ENCODE measurements at places on chromosomes 4 and X. TPM values are rescaled to one million over a fixed set of nuclear protein-coding genes. Genes with fewer than 3 reads are reported as not detected.

CLTRN gene
- 0.80 TPM for total RNA-seq

IL1RAPL1 gene
- not detected for total RNA-seq

DNA sequence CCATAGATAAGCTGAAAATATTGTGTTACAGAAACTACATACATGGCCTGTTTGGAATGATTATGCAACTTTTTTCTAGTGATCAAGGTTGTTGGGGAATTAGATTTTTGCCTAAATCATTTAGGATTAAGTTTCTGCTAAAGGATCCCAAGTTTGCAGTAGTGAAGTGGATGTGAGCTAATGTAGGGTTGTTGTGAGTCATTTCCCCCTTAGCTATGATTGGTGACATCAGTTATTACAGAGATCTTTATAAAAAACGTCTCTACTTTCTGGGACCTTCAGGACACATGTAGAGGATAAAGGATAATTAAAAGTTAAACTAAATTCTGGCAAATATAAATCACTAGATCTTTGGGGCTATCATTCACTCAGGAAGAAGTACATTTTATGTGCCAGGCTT, 133.3 kb downstream of the GATB start:
- H3K27me3 ChIP-seq, result peaks cover 11% of the 10 kb centered on the region
- DNase-seq, result no peak
- no peaks in the 10 kb centered on the region for H3K36me3 ChIP-seq
- peaks cover under 1% of the 10 kb centered on the region for H3K4me1 ChIP-seq

GRCh38 chr4:144967161-144967560, 130.8 kb downstream of the ANAPC10 start:
- no peak overlapping the region for H3K4me3 ChIP-seq
- H3K27ac ChIP-seq, result no peak overlapping the region
- H3K27me3 ChIP-seq, result peaks cover 1% of the 10 kb centered on the region
- no peaks in the 10 kb centered on the region for H3K36me3 ChIP-seq

- H3K4me1 ChIP-seq, result peaks cover 20% of the 10 kb centered on the region
- no peaks in the 10 kb centered on the region for H3K36me3 ChIP-seq
These were observed 2.8 kb downstream of the SFRP2 start for GRCh38 chr4:153785910-153786721.

DNA sequence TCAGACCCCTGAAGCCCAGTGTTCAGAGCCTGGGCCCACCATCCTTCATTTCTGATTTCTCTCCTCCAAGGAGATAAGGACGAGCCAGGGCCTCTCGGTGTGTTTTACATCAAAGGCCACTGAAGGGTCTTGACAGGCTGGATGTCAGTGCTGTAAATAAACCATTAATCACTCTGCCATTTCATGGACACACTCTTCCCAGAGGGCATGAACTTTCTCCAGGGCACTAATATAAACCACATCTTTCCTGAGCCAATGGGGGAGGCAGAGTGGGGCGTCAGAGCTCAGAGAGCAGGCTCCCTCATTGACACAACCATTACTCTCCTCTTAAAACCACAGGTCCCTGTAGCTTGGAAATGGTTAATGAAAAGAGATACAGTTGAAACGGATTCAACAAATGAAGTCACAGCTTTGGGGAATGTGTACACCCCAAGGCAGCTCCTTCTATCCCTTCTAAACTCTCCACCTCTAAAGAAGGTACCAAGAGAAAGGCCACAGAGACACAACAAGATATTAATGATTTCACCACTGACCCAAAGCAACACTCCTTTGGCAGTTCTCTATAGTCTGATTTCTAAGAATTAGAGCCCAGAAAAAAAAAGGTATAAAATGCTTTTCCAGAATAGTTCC, 200.6 kb downstream of the CHIC2 start:
- H3K4me1 ChIP-seq, result no peaks in the 10 kb centered on the region
- H3K27ac ChIP-seq, result no peak overlapping the region
- H3K4me3 ChIP-seq, result no peak overlapping the region

DNA sequence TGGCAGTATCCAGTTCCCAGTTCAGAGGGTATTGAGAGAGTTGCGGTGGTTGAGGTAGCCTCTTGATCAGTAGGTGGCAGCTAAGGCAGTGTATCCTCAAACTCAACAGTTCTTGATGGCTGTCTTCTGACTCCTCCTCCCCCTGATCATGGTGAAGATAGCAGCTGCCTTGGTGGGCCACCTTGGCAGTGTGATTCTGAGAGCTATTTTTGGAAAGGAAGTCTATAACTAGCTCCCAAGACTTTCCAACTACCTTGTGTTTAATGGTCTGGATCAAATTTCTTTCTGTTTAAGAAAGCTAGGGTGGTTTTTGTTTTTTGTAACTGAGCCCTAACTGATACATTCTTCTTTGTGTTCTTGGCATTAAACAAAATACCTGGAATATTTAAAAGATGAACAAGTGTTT, 10.5 kb upstream of the TBC1D19 start:
- no peak overlapping the region for H3K4me3 ChIP-seq
- no peak overlapping the region for H3K27ac ChIP-seq
- no peak for DNase-seq

DNA sequence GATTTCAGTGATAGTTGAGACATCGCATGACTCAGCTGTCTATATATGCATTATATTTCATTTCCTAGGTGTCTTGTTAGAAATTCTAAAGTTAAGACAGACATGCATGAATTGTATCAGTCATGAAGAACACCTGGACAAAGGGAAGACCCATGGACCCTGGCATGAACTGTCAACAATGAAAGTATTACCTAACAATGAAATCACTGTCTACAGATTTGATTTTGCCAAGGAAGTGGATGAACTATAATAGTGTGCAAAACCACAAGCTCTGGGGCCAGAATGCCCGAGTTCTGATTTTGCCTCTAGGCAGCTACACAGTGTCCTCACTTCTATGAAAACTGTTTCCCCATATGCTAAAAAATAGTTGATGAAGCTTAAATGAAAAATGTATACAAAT, 386.1 kb downstream of the NLGN4X start:
- H3K4me3 ChIP-seq, result no peak overlapping the region
- no peak overlapping the region for H3K27ac ChIP-seq
- DNase-seq, result no peak

GRCh38 chrX:68934421-68934820, 105.6 kb downstream of the EFNB1 start:
- H3K4me1 ChIP-seq, result peaks cover 2% of the 10 kb centered on the region
- DNase-seq, result no peak
- no peaks in the 10 kb centered on the region for H3K27me3 ChIP-seq
- no peak overlapping the region for H3K4me3 ChIP-seq
- no peak overlapping the region for H3K27ac ChIP-seq
- no peaks in the 10 kb centered on the region for H3K36me3 ChIP-seq
